ENCODE measurements at places on chromosomes 2 and 18.

- no peak for DNase-seq
These were observed 127.4 kb downstream of the ARHGEF4 start for GRCh38 chr2:130963849-130964793.

- DNase-seq = no peak
These were observed 28.9 kb upstream of the LMAN1 start for GRCh38 chr18:59387687-59388565.

DNA sequence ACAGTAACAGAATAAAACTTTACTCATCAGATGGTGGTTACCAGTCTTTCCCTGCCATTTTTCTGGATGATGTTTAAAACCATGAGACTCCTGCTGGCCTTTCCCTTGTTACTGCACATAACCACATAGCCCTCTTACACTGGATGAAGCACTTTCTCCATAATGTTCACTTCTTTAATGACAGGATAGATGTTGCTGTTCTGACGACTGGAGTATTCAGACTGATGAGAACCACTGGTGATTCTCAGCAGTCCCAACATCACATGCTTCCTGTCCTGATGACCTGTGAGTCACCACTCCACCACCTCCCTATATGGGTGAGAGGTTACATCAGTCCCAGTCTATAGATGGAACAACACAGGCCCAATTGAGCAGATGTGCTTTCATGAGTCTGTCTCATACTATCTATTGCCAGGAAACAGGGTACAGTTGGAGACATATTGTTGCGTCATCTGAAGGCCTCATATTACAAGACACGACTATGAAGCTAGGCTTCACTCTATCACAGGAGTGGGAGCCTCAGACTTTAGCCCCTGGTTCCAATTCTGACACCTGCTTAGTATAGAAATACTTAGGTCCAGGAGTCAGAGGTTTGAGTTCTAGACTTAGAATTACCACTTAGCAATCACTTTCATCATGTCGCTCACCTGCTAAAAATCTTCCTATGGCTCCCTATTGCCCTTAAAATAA, 145.7 kb upstream of the KLF7 start:
- no peak for DNase-seq

- DNase-seq = no peak
These were observed 102.2 kb downstream of the DLGAP1 start for GRCh38 chr18:4352746-4353551.

- DNase-seq = no peak
These were observed 251.3 kb downstream of the ANAPC1 start for GRCh38 chr2:111632661-111633060.

DNA sequence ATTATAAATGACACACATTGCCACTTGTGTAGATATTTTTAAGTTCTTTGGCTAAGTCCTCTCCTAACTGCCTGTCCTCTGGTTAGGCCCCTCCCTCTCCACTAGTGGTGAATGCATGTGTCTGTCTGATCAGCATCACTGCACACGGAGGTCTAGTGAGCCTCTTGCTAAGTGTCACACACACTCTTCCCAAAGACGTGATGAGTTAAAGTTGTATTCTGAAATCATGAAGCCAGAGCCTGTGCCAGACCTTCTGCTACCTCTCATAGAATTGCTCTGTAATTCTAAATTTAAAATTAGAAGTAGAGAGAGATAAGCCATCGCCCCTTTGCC, 41.3 kb downstream of the RALB start:
- no peak for DNase-seq

- no peak for DNase-seq
These were observed 199.9 kb upstream of the FN1 start for GRCh38 chr2:215635788-215636139.

DNA sequence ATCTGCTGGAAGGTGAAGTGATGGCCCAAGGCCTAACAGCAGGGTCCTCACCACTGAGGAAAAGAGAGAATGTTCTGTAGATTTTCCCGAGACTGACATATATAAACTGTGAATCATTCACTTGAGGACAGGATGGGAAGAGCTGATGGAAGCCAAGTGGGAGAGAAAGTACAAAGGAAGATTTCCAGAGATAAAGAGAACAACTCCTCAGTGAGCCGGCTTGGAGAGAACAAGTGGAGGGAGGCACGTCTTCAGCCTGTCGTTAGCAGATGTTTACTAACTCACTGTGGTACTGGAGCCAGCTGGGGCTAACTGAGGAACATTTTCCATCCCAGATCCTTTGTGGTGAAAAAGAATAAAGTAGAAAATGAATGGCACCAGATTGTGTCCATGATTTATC, 552.9 kb upstream of the TNP1 start:
- no peak for DNase-seq

- no peak for DNase-seq
These were observed 2036.5 kb upstream of the CELF4 start for GRCh38 chr18:39602131-39602530.

GRCh38 chr2:121555008-121555407, 24.3 kb downstream of the RNU4ATAC start:
- DNase-seq = no peak

DNA sequence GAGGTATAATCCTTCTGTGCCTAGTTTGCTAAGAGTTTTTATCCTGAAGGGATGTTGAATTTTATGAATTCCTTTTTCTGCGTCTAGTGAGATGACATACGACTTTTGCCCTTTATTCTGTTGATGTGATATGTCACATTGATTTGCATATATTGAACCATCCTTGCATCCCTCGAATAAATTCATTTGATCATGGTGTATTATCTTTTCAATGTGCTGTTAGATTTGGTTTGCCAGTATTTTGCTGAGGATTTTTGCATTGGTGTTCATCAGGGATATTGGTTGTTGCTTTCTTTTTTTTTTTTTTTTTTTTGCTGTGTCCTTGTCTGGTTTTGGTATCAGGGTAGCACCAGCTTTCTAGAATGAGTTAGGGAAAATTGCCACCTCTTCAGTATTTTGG, 9.1 kb downstream of the GCC2 start:
- DNase-seq = no peak

DNA sequence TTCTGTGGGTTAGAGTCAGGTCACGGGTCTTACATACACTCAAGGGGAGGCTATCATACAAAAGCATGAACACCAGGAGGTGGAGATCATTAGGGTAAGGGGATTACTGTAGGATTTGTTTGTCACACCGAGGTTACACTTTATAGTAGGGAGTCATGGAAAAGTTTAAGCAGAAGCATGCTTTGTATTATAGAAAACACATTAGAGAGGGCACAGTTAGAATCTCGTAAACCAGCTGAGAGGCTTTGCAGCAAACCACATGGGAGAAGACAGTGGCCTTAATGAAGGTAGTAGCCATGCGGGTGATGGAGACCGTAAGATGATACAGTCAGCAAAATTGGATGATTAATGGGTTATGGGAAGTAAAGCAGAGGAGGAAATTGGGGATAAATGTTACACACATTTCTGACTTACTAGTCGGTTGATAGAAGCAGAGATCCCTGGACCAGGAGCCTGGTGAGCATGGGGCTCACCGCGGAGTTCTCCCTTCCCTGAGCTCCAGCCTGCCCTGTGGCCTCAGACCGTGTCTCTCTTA, 75.6 kb downstream of the MAPRE2 start:
- no peak for DNase-seq

- DNase-seq = no peak
These were observed 250.0 kb downstream of the CD226 start for GRCh38 chr18:69697689-69698088.

- no peak for DNase-seq
These were observed 403.2 kb upstream of the MYT1L start for GRCh38 chr2:2734308-2734707.

DNA sequence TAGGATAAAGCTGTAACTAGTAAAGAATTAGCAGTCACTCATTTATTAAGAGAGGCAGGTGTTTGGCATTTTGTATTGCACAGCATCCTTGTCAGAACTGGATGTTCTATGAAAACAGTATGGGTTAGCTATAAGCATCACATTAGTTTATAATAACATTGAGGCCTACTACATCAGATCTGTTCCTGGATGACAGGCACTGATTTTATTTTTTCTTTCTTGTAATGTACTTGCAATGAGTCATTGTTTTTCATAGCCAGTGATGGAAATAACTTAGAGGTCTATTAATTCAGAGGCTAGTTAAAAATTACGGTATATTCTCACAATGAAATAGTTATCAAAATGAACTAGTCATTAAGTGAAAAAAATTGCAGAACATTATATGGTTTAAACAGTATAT, 13.0 kb upstream of the RMDN2 start:
- DNase-seq = no peak

GRCh38 chr18:5393779-5394178, 98.3 kb upstream of the ZBTB14 start:
- no peak for DNase-seq

DNA sequence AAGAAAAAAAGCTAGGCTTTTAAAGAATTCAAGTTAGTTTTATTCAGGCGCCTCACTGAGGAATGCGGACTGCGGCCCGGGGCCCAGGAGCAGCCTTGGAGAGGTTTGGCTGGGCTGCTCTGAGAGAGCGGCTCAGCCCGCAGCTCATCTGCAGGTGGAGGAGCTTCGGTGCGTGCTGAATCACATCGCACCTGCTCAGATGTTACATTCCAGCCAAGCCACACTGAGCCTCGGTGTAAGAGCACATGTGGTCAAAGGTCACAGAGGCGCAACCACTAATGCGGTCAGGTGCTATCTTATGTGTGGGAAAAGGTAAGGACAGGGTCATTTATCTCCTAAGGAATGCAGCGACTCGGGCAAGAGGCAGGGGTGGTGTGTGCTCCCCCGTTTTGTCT, 17.1 kb upstream of the CNDP1 start:
- no peak for DNase-seq

DNA sequence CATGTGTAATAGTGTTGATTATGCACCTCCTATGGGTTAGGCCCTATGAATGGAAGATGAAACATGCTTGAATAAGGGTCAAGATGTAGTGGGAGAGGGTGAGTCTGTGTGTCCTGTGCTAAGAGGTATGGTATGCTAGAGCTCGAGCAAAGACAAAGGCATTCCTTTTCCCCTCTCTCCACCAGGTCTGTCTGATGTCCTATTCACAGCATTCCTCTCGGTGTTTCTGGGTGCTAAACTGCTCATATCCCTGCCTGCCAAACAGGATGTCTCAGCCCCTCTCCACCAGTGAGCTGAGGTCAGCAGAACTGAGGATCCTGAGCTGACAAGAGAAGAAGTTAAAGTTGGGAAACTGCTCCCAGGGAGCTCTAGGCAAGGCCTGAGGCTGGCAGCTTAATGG, 344.9 kb downstream of the TSN start:
- no peak for DNase-seq

DNA sequence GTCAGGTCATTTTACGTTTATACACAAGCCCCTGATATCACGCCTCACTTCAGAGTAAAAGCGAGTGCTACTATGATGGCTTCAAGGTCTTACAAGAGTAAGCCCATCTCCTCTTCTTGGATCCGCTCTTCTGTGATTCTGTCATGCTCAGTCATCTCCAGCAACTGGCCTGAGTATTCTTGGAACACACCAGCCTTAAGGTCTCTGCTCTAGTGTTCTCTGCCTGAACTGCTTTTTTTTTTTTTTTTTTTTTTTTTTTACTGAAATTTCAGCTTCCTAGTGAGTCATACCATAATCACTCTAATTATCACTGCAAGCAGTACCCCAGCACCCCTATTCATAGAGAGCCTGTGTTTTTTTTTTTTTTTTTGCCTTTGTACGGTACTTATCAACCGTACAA, 1228.9 kb downstream of the CNTNAP5 start:
- no peak for DNase-seq

- no peak for DNase-seq
These were observed 38.7 kb upstream of the UXS1 start for GRCh38 chr2:106232638-106233349.

GRCh38 chr2:216517447-216518225, 19.0 kb downstream of the RPL37A start:
- DNase-seq = no peak

DNA sequence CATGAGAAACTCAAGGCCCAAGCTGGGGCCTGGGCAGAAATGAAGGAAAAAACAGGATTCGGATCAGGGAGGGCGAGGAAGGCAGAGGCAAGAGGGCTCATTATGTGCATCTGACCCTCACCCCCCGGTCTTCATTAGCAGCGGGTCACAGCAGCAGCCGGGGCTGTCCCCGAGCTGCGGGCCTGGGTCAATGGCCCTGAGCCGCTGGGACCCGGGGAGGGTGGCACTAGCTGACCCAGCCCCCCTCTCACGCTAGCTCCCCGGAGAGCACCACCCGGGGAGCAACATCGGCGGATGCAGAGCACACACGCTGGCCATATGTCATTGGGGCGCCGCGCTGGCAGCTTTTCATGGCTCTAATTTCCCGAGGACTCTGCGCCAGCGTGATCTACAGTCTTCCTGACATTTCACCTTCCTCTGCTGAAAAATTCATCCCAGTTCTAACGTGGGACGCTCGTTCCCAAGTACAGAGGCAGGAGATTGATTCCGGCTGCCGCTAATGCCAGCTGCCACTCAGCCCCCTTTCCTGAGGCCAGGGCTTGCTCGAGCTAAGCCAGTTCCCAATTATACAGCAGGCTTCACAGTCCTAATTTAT, 63.7 kb downstream of the EIPR1 start:
- no peak for DNase-seq

GRCh38 chr2:23417310-23417709, 32.3 kb downstream of the KLHL29 start:
- DNase-seq = no peak

DNA sequence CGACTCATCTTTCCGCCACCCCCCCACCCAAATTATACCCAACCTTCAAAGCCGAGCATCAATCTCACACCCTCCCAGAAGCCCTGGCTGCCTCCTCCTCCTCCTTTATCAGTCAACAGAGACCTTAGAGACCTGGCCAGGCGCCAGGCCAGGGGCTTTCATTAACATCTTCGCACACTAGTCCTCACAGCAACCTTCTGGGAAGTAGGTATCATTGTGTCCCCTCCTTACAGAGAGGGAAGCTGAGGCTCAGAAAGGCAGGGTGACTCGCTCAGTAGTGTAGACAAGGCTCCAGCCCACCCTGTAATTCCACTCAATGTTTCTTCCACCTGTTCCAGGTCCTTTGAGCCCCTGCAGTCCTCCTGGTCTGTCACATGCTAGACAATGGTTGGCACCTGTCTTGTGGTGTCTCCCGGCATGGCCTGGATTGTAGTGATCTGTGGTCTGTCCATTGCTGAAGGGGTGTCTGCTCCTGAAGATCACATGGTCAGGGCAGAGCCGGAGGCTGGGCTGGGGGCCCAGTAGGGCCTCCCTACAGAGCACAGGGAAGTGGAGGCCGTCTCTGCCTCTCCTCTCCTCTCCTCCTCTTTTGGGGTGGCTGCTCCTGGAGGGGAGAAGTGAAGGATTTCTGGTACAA, 36.0 kb downstream of the KLHL29 start:
- DNase-seq = no peak

DNA sequence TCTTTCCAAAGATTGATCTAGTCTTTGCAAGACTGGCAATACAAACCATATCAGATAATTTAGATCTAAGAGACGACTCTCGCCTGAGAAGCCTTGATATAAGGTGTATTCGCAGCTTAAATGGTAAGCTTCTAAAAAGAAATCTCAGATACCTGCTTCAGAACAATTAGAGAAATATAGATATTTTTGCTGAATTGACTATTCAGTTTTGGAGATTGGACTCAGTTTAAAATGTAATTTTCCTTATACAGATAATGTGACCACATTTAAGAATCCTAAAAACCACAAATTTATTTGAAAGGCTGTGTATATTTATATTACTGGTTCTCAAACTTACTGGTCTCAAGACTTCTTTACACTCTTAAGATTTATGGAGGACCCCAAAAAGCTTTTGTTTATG, 15.4 kb downstream of the PAPOLG start:
- DNase-seq = no peak
